ENCODE measurements at places on chromosomes 16 and 17.

GRCh38 chr16:56684256-56684925 lies 2.1 kb downstream of the MT1X start:
- no peak for DNase-seq

DNA sequence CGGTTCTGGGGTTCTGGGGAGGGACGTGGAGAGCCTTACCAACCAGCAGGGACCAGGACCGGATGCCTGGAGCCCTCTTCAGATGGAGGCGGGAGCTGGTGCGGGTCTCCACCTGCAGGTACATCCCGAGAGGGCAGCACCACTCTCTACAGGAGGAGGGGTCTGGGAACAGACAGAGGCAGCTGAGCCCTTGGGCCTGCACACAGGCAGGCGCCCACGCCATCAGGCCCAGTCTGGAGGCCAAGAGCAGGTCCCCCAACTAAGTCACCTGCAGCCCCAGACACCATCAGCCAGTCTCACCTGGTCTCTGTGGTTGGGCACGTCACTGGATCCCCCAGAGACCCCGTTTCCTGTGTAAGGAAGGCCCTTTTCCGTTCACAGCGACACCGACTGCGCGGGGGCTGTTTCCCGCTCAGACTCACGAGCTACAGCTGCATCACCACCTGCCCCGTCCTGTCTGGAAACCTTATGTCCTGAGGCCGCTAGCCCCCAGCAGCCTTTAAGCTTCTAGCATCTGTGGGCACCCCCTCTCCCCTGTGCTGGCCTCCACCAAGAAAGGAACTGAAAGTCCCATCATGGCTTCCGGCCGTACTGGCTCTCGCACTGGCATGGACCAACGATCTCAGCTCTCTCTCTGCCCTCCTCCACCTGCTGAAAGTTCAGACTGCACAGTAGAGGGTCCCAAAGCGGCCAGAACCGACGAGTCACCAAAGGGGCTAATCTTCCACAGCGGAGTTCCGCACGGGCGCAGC lies 1.2 kb downstream of the CYBC1 start:
- DNase-seq, result peak; percentile 40

DNA sequence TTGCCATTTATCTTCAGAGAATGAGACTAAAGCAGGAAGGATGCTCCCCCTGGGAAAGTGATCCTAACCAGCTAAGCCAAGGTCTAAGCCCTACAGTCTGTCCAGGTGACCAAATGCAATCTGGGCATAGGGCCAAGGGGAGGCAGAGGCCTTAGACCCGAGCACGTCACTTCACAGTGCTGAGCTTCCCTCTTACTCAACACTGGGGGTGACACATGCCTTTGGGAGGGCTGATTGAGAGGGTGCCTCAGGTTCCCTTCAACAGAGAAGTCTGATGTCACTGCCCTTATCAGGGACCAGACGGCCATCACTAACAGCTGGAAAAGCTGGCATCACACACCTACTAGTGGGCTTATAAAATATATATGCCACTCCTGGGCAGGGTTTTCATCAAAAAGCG lies 4.0 kb downstream of the CIAO2B start:
- no peak for DNase-seq

GRCh38 chr17:19366637-19366972 lies 4.1 kb upstream of the B9D1 start:
- DNase-seq, result no peak

DNA sequence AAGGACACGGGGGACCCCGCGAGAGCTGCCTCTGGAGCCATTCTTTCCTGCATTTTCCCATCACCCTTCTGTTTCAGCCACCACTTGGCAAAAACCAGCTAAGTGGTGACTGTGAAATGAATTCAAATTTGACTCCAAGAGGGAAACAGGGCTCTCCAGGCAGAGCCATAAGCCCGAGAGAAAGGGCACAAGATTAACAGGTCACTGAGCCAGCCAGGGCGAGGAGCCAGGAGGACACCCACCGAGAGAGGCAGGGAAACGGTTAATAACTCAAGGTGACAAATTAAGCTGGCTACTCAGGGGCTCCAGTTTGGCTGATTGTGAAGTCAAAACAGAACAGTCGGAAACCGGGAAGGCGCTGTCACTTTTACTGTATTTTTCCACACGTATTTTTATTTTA lies 67.8 kb upstream of the SOX9 start:
- no peak for DNase-seq

DNA sequence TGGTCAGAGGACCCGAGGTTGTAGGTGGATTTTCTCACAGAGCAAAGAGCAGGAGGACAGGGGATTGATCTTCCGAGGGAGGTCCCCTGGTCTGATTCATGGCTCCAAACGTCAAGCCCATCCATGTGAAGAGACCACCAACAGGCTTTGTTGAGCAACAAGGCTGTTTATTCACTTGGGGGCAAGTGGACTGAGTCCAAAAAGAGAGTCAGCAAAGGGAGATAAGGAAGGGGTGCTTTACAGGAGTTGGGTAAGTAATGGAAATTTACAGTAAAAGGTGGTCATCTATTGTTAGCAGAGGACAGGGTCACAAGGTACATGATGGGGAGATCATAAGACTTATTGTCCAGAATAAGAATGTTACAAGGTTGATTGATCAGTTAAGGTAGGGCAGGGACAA lies 2285.8 kb downstream of the TP53TG3F start:
- DNase-seq, result no peak

GRCh38 chr16:60120586-60120985 lies 1386.5 kb upstream of the GOT2 start:
- DNase-seq, result no peak

DNA sequence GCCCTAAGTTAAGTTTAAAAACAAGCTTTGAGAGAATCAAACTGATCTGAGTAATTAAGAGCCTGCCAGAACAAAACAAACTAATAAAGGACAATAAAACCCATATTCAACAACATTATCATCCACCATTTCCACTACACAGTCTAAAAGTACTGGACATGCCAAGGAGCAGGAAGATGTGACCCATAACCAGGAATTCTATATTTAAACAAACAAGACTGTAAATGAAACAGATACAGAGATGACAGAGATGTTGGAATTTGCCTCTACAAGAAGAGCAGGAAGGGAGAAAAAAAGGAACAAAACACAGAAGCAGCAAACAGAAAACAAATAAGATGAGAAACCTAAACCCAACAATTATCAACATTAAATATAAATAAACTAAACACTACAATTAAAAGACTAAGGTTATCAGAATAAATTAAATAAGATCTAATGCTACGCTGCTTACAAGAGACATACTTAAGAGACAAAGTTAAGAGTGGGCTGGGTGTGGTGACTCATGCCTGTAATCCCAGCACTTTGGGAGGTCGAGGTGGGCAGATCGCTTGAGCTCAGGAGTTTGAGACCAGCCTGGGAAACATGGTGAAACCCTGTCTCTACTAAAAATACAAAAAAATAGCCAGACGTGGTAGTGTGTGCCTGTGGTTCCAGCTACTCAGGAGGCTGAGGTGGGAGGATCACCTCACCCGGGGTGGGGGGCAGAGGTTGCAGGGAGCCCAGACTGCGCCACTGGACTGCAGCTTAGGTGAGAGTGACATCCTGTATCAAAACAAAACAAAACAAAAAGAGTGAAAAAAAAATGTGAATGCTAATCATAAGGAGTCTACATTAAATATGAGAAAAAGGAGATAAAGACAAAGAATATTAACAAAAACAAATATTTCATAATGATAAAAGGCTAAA lies 50.6 kb downstream of the CREBBP start:
- DNase-seq, result no peak

GRCh38 chr17:39867084-39867879 lies 720 bp upstream of the ZPBP2 start:
- no peak for DNase-seq

DNA sequence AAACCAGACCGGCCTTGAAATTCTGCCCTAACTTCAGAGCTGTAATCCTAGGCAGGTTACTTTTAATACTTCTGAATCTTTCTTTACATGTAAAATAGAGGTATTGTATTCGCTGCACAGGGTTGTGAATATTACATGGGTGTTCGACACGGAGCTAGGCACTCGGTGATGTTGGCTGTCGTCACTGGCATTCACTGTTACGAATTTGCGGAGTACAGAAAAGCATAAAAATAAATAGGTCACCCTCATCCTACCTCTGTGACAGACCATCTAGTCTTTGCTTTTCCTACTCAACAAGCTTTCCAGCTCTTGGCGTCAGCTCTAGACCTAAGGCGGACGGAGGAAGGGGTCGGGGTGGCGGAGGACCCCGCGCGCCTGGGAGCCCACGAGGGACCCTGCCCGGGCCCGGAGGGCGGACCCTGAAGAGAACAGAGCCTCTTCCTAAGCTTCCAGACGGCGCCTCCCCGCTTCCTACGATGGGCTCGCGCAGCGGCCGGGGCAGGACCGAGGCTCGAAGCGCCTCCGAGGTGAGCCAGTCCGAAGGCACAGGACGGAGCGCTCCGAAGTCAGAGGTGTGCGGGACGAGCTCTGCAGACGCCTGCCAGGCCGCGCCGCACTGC lies 879 bp upstream of the SPG7 start:
- DNase-seq, result no peak

- DNase-seq, result no peak
These were observed 145.5 kb upstream of the PMFBP1 start for GRCh38 chr16:72317446-72317845.

DNA sequence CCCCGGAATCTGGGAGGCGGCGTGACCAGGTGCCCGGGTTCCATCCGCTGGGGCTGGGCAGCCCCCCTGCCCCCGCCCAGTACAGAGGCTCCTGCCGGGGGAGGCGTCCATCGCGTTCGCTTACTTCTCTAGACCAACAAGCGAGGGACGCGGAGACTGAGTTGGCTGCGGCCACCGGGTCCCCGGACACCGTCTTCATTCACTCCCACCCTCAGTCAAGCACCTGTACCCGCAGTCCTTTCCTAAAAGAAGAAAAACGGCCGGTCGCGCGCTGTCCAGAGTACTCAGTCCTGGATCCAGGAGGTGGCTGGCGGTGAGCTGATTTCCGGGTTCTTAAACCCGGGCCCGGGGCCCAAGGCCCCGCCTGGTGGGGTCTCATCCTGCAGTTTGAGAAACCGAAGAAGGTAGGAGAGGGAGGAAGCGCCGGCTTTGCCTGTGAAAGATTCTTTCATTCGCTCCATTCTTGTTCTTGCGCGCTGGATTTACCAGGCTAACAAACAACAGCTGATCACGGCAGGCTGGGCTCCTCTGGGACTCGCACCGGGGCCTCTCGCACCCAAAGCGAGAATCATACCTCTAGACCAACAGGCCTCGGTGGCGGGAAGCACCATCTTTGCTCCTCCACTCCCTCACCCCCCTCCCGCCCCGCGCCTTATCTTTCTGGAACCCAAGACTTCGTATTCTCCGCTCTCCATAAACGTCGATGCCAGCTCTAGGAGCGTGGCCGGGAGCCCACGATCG lies 17.4 kb upstream of the OR1F1 start:
- no peak for DNase-seq

DNA sequence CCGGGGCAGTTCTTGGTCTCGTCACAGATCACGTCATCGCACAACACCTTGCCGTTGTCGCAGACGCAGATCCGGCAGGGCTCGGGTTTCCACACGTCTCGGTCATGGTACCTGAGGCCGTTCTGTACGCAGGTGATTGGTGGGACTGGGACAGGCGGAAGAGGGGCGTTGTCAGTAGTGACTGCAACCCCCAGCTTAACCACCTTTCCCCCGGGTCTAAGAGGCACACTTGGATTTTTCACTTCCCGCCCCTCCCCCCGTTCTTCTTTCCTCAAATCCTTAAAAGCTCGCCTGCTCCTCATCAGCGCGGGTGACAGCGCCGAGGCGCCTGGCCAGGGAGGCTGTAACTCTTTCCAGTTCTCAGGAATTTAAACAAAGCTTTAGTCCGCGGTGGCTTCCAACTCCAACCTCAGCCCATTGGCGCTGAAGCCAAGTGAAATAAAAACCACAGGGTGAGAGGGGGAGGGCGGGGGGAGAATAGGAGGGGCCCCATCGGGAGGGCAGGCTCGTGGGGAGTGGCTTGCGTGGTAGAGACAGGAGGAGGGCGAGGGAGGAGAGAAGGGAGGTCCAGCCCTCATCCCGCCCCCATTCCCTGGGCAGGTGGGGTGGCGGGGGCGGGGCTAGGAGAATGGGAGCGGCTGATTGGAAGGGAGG lies 1.5 kb downstream of the COL1A1 start:
- DNase-seq, result no peak

DNA sequence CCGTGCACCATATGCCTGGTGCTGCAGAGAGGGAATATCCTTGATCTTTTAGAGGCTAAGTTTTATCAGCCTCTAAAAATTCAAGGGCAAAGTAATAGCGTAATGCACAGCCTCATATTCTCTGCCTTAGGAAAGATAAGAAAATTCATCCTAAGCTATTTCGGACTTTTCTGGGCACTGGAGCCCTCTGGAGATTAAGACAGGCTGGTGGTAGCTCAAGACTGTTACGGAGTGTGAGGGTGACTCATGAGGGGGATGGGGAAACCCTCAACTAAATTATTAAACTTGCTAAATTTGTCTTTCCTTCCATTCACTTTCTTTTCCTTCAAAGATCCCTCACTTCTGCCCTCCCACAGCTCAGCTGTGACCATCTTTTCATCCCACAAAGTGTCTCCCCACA lies 73.3 kb downstream of the RPH3AL start:
- DNase-seq, result no peak
